Inflammatory macrophage (primary cell): ENCODE measurements at places on chromosomes 13 and 19.
A peak's percentile ranks its signal among the peaks of the same experiment; 100 is the strongest.

- DNase-seq = no peak
These were observed 661.7 kb upstream of the SLITRK1 start for GRCh38 chr13:84543962-84544361.

DNA sequence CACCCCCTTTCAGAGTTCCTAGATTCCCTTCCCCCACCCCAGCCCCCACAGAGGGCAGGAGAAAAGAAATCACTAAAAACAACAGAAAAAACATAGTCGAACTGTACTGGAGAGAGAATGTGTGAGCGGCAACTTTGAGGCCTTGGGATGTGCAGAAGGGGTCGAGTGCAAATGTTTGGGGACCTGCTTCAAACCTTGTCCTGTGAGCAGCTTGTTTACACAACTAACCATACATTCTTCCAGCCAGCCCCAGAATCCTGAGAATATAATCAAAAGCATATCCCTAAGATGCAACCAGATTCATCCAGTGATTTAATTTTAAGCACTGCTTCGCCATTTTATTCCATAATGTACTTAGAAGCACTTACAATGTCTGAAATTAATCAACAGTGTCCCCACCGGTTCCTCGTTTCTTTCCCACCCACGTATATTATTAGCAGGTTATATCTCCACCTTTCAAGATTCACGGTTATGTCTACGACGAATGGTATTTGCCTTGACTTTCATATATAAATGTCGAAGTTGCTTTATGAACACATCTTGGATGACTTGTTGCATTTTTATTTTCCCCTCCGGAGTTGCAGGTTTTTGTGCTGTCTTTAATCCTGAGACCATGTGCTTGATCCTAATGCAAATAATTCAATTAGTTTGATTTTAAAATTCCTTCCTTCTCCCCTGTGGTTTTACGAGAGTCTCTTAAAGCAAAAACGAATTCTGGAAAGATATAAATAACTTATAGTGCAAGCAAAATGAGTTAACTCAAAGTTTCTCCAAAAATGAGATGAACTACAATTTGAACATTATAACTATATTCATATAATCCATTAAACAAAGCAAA lies 107.6 kb downstream of the ZIC5 start:
- no peak for DNase-seq

DNA sequence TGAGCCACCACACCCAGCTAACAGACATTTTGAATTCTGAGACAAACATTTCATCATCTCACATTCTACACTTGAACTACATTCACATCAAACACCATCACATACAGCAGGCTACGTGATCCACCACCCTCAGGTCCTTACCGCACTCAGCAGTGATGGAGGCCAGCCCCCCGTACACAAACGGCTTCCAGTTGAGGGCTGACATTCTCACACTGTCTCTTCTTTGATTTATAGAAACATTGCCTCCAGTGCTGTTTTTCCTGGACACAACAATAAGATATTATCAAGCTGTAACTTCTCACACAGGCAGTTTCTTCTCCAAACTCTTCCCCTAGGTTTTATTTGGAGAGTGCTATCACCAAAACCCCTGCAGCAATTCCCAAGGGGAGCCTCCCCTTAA lies 7.0 kb downstream of the SLC25A30 start:
- DNase-seq = no peak

DNA sequence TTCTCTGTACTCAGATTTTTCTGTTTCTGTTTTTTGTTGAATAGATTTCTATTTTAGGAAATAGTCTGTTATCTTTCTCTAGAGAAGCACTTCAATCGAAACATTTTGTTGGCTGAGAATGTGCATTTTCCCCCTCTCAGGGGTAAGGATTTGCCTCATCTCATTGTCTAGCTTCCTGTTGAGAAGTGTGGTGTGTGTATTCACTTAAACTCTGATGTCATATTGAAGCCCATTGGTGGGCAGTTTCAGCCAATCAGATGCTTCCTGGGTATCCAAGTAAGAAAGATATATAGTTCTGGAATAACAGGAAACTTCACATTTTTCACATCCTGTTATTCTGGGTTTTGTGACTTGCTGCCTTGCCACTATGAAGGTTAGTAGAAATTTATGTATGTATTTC lies 87.6 kb downstream of the ARHGEF7 start:
- peak; percentile 21 for DNase-seq

GRCh38 chr13:82467626-82468025 lies 1414.6 kb downstream of the SLITRK1 start:
- DNase-seq = no peak

GRCh38 chr19:18742838-18743783 lies 48.0 kb downstream of the COMP start:
- DNase-seq = no peak

GRCh38 chr19:17285415-17286135 lies 3.9 kb downstream of the ANKLE1 start:
- no peak for DNase-seq

GRCh38 chr13:33893559-33893958 lies 75.6 kb downstream of the RFC3 start:
- DNase-seq = no peak

- DNase-seq = no peak
These were observed 524.1 kb downstream of the GPC6 start for GRCh38 chr13:93750676-93751075.

GRCh38 chr19:16585094-16585801 lies 13.0 kb upstream of the SLC35E1 start:
- DNase-seq = no peak

DNA sequence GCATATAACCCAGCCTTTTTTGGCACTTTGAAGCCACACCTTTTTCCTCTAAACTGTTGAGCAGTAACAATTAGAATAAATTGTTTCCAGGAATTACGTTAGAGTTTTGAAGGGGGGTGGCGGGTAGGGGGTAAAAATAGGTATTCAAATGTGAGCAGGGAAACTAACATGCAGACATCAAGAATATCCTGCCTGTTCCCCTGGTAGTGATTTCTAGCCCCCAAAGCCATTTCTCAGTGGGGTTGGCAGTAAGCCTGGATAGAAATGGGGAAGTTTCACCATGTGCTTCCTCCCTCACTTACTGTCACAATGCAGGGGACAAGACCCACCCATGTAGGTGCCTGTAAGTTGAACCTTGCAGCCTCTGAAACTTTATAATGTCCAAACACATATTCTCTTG lies 3.8 kb downstream of the DOCK9 start:
- peak; percentile 49 for DNase-seq

DNA sequence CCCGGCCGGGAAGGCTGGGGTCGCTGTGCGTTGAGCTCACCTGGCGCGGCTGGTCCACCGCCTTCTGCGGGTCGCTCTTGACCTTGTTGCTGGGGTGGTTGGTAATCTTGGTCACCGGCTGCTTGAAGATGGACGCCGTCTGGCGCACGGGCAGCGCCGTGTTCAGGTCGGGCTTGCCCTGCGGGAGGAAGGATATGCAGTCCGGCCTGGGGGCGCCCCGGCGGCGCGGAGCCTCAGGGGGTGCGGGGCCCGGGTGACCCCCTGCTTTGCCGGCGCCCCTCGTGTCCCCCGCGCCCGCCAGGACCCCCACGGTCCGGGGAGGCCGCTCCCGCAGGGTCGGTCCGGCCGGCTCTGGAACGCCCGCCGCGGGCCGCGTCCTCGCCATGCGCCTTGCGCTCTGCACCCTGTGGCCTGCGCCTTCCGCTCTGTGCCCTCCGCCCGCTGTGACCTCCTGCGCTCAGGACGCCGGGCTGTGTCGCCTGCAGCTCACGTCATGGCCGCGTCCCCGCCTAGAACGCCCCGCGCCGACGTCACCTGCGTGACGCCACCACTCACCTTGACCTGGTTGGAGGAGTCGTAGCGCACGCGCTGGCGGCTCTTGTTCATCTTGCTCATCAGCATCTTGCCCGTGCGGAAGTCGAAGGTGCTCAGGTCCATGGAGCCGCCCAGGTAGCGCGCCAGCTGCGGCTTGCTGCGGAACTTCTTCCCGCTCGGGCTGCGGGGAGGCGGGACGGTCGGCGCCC lies 8.0 kb downstream of the MBD3 start:
- DNase-seq = no peak

DNA sequence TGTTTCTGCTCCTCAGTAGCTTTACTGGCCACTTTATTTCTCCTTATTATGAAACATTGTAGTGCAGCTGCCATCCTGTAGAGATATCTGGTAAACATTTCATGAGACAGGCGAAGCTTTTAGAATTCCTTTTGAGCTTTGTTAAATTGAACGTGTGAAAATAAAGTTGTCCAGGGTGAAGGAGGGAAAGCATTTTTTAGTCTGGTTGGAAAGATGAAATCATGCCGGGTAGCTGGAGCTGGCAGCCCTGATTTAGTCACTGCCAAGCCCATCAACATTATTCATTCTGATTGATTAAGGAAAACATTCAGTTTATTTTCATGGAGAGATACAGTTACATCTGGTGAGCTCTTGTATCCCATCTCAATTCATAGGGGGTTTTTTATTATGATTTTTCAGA lies 326.2 kb upstream of the GPC6 start:
- DNase-seq = no peak

GRCh38 chr19:38290631-38291147 lies 13.4 kb upstream of the C19orf33 start:
- DNase-seq = no peak

DNA sequence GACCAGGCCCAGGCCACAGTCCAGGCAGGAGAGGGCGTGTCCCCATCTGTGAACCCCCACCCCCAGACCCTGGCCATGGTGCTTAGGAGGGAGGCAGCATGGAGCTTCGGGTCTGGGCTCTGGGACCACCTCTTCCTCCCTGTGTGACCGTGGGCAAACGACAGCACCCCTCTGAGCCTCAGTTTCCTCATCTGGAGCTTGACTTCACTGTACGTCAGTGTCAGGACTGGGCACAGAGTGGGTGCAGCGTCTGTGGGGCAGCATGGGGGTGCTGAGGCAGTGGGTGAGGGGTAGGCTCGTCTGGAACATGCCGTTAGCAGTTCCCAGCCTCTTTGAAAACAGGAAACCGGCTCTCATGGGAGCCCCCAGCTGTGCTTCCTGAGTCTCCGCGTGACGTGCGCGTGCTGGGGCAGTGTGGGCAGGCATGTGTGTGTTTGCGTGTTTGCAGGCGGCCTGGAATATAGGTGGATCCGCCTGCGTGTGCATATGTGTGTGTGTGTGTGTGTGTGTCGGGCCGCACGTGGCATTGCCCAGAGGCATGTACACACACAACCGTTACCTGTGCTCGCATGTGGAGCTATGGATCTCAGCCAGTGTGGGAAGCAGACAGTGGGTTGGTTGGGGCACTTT lies 15.8 kb downstream of the ARRDC2 start:
- peak; percentile 95 for DNase-seq

GRCh38 chr19:3516675-3517207 lies 10.6 kb downstream of the FZR1 start:
- no peak for DNase-seq

DNA sequence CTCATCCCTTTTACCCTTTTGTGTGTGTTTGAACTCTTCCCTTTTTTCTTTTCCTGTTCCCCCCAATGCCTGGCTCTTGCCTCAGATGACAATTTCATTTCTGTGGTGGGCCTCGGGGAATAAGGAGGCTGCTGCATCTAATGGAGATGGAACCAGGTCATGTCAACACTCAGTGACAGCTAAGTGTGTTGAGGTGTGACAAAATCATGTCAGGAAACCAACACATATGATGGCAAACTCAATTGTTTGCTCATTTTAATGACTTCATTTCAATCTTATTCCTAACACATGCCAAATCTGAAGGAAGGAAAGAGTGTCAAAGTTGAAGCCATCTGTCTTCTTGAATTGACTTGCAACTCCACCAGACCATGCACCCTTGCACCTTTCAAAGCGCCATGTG lies 36.7 kb downstream of the TNFSF11 start:
- no peak for DNase-seq

DNA sequence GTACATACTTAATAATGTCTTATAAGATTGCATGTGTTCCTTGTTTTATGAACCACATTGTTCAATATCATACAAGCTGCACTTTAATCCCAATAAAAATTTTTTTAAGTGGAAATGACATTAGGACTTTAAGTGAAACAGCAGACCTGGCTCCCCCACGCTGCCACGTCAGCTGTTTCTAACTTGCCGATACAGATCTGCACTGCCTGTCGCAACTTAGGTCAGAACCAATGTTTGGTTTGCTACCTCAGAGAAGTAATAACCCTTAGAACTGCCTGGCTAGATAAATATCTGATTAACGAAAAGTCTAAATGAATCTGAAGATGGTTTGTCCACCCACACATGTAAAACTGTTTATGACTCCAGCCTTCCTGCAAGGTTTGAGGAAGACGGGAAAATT lies 327.5 kb upstream of the DACH1 start:
- DNase-seq = no peak

DNA sequence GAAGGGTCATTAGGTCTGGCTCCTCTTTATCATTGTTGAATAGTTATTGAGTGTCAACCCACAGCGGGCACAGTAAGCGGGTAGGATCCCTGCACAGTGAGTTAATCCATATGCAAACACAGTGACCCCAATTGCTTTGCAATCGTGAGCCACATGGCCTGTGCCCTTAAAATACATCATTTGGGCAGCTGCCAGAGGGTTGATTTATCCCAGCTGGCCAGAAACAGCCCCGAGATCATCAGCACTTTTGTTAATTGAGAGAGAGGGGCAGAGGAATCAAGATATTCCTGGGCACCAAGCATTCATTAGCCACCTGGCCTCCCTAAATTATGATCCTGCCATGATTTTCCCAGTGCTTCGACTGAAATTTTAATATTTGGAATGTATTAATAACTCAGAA lies 9.8 kb upstream of the CNMD start:
- DNase-seq = no peak

DNA sequence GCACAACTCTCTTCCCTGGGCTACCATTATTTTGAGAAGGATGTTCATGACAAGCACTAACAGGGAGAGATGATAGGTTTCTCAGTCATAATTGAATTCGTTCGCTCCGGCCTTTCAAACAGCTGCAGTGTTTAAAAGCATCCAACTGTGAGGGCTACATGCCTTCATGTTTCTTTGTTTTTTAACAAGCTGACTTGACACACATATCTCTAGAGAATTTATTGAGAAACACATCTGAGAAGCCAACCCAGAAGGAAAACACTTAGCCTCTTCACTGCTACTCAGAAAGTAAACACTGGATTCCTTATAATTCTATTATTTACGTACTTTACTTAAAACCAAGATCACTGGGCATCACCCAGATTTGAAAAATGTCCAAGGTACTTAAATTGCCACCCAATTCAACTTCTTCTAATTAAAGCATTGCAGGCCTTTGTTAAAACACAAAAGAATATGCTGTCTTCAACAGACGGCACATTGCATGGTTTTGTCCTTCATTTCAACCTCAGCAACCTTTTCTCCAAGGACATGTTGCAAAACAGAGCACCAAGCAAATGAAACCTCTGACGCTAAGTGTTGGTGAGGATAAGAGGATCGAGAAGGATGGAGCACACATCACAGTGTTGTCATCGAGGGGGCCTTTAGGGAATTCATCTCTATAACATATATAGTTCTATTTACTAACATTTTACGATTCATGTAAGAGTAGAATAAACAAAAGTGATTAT lies 75.8 kb downstream of the TBC1D4 start:
- no peak for DNase-seq

GRCh38 chr13:20353973-20354372 lies 121.9 kb upstream of the GJB6 start:
- peak; percentile 94 for DNase-seq

- no peak for DNase-seq
These were observed 1539.4 kb downstream of the EFNB2 start for GRCh38 chr13:104996022-104996421.
